ENCODE measurements at places on chromosomes 2 and 18.

GRCh38 chr2:49371128-49371701 lies 216.9 kb upstream of the FSHR start:
- DNase-seq = no peak

DNA sequence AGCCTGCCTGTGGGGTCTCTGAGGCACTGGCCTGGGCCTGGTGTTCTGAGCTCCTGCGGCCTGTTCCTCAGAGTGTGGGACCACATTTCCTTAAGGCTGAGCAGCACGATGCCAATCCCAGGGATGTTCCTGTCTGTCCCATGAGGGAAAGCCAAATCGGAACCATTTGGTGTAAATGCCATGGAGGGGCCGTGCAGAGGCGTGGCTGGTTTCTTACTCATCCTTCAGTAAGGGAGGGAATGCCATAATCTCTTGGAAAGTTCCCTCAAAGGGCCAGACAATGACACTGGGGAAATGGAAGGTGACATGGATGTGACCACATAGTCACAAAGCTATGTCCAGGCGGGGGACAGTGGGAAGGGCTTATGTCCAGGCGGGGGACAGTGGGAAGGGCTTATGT lies 14.4 kb upstream of the PTMA start:
- no peak for DNase-seq

DNA sequence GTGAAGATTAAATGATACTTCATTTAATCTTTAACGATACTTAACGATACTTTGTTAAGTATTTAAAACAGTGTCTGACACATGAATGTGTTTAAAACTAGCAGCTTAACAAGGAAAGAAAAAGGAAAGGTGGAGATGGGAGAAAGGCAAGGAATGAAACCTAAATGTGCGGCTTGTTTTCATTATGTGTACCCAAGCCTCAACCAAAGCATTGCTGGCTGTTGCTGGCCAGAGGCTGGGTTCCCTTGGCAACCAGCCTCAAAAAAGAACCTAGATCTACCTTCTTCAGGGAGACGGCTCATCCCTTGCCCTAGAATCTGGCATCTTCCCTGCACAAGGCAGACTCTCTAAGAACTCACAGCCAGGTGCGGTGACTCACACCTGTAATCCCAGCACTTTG lies 13.8 kb upstream of the PCBP1 start:
- no peak for DNase-seq

DNA sequence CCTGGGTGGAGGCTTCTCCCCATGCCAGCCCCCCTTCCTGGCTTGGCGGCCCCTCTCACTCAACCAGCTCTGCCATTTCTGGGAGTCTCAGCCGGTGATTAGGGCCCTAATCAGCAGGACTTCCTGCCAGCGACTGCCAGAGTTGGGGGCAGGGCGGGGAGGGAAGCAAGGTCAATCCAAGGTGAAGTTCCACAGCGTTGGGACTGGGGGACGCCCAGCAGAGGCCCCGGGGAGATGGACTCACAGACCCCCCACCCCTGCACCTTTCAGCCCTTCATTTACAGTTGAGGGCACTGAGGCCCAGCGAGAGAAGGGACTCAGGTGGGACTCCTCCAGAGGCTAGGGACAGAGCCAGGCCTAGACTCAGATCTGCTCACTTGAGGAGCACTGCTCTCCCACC lies 65.3 kb downstream of the TNS1 start:
- no peak for DNase-seq

- DNase-seq = no peak
Measured at GRCh38 chr2:20552847-20553246, 98.1 kb downstream of the HS1BP3 start.

- DNase-seq = peak; percentile 40
Measured at GRCh38 chr18:48782381-48782861, 168.3 kb downstream of the SMAD7 start.

- DNase-seq = no peak
Measured at GRCh38 chr2:38301969-38302702, 74.9 kb downstream of the ATL2 start.

DNA sequence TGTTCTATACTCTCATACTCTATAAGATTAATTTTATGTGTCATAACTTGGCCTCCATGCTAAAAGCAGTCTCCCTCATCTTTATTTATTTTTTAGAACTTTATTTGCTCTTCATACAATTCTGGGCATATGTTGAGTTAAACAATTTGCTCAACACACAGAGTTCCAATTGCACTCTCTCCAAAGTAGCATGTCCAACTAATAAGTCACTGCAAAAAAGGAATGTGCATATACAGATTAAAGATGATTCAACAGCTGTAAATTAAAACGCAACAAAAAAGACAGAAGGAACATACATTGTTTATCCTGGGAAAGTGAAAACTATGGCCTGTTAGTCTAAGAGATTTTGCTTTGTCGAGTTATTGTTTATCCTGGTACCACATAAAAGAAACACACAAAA lies 277.7 kb upstream of the ACVR2A start:
- no peak for DNase-seq

- no peak for DNase-seq
Measured at GRCh38 chr2:142286618-142287017, 155.8 kb upstream of the LRP1B start.

- no peak for DNase-seq
Measured at GRCh38 chr2:19409046-19409445, 50.6 kb upstream of the OSR1 start.

DNA sequence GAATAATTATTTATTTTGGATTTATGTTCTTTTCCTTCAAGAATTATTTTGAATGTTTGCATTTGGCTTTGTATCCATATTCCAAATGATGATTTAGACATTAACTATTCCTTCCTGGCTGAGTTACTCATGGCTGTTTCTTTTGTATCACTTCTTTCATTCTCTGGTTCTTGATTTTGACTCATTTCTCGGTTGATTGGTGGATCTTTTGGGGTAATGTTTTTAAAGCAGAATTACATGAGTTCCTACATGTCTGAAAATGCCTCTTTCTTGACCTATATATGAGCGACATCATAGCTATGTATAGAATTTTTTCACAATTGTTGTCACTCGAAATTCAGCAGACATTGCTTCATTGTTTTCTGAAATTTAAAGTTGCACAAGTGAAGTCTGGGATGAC lies 39.5 kb downstream of the CYP26B1 start:
- DNase-seq = no peak

DNA sequence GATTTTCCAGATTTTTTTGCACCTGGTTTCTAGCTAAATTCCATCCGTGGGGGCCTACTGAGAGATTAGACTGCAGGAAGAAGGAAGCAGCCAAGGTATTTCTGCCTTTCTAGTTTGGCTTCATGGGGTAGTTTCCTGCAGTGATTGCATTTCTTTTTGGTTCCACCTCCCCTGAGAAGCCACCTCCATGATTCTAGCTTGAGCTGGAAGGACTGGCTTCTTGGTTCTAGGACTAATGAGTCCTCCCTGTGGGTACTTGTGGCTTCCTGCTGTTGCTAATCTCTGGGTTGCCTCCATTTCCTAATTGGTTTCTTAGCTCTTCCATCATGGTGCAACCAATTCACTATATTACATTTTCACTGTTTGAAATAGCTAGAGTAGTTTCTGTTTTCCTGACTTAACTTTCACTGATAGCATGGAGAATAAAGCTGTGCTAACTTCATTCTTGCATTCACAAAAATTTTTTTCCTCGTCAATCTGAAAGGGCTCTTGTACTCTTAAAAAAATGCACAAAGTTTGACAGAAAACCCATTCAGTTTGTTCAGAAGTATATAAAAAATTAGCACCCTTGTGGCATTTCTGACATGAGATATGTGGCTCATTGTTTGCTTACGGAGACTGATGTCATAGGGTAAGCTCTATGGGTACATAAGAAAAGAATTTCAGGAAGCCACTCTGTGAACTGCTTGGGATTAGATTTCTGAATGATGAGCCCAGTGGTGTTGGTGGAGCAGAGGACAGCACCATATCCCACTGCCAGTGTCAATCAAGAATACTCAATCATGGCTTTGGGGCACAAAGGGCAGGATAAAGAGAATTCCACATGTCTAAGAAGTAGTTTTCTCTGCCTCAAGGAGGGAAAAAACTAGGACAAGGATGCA lies 242.8 kb upstream of the RBMS1 start:
- DNase-seq = peak; percentile 23

- DNase-seq = peak; percentile 45
Measured at GRCh38 chr2:216884347-216884746, 24.5 kb upstream of the TNP1 start.

GRCh38 chr2:238905644-238906043 lies 57.8 kb downstream of the TWIST2 start:
- no peak for DNase-seq

GRCh38 chr2:26658691-26659346 lies 17.7 kb upstream of the CIB4 start:
- no peak for DNase-seq

DNA sequence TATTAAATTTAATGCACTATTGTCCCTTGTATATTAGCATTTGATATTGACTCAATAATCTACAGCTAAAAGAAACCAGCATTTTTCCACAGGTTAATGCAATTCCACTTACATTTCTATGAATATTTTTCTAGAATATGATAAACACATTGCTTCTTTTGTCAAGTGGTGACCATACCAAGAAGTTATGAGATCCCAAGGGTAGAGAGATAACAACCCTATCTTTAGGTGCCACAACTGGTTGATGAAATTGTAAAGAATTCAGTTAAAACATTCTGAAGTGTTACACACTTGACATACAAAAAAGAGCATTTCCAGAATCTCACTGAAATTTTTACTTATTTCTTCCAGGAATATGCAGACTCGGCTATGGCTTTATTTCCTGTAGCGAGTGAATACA lies 56.0 kb downstream of the ABCG8 start:
- DNase-seq = no peak

DNA sequence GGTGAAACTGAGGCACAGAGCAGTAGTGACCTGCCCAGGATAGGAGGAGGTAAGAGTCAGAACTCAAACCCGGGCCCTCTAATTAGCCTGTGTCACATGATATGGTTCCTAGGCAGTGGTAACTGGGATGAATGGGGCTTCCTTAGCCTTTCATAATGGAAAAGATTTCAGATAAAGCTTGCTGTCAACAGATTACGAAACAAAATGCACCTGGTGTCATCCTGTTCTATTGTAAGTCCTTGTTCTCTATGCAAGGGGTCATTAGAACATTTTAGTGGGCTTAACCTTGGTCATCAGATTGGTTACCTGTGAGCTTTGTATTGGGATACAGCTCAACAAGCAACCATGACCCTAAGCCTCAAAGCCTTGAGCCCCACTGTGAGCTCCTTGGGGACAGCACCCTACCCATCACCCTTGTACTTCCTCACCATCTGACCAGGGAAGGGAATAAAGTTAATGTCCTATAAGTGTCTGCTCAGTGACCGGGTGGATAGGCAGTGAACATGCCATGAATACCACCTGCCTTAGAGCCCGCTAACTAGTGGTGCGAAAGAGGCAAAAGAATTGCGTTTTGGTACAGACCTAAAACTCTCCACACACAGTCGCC lies 70.3 kb upstream of the RMDN2 start:
- no peak for DNase-seq

DNA sequence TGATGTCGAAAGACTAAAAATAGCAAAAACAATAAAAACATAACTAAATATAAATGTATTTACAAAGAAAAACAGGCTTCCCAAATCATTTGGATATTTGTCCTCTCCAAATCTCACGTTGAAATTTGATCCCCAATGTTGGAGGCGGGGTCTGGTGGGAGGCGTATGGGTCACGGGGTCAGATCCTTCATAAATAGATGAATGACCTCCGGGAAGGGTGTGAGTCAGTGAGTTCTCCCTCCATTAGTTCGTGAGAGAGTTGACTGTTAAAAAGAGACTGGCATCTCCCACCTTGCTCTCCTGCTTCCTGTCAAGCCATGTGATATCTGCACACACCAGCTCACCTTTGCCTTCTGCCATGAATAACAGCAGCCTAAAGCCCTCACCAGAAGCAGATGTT lies 703.0 kb downstream of the TMEM182 start:
- DNase-seq = no peak

- DNase-seq = no peak
Measured at GRCh38 chr18:9177031-9177430, 40.5 kb downstream of the ANKRD12 start.

DNA sequence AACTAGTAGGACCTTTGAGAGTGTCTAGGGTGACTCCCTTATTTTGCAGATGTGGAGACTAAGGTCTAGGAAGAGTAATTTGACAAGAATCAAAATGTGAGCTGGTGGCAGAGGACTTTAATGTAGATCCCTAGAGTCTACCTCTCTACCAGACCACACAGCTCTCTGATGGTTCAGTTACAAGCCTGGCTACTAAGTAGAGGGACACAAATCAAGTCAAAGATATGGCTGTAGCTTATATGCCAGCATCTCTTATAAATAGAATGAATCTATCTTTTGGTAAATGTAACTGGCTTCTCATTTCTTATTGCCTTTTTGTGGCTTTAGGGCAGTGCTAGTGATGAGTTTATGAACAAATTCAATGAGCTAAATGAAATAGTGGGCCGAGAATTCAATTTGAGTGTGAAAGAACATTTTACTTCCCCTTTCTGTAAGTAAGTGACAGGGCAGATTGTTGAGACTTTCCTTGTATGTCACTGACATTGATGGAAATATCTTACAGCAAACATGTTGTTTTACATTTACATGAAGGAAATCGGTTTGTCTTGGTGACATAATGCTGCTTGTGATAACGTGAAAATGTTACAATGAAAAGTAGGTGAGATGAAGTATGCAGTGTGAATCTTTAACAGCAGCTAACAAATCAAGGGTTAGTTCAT lies 28.3 kb downstream of the CSRNP3 start:
- DNase-seq = no peak
